ENCODE measurements at places on chromosomes 12 and 14.
A peak's percentile ranks its signal among the peaks of the same experiment; 100 is the strongest.

DNA sequence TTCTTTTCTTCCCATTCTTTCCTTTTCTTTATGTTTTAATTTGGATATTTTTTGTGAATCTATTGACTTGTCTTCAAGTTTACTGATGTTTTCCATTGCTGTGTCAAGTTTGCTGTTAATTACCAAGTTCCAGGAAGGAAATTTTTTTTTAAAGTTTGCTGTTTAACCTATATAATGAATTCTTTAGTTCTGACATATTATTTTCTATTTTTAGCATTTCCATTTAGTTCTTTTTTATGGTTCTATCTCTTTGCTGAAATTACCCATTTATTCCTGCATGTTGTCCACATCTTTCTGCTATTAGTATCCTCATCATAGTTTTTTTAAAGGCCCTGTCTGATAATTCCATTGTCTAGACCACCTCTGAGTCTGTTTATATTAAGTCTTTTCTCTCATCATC is 27.8 kb downstream of the KLHDC1 start:
- no peak for DNase-seq
- H3K4me1 ChIP-seq, result no peaks in the 10 kb centered on the region
- H3K27ac ChIP-seq, result no peak overlapping the region
- H3K36me3 ChIP-seq, result peaks cover 4% of the 10 kb centered on the region
- H3K27me3 ChIP-seq, result no peaks in the 10 kb centered on the region

DNA sequence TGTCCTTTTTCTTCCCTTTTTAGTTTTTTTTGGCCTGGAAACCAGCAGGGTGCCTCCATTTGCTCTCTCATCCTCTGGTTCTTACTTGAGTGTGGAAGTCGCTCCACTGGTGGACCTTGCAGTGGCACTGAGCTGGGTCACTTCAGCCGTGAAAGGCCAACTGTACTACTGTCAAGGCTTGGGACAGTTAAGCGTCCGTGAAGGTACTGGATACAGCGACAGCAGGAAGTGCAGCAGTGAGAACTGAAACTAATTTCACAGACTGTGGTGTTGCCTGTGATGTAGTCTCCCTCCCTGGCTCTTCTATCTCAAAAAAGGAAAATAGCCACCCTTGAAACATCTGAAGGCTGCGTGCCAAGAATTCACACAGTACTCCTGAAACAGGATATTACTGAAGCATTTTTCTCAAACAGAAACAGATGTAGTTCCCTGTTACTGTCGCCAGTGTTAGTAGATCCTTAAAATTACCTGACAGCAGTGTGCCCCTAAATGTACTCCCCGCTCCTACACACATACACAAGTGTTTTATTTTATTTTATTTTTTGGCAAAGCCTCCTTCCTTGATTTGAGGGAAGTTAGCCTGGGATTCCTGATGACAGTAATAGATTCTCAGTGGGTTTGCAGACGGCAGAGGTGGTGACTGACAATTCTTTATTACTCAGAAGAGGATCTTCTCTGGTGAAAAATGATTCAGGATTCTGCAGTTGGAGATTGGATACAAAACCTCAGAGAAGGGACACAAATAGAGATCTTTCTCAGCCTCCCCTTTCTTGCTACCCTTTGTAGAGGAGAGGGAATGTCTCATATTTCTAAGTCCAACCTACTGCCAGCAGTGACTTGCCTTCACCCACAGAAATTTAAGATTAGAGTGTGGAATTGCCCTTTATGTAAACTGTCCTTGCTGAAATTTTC is 4.4 kb downstream of the SUSD6 start:
- peaks cover 87% of the 10 kb centered on the region for H3K4me1 ChIP-seq
- peak overlapping the region; percentile 94 for H3K27ac ChIP-seq
- H3K27me3 ChIP-seq, result no peaks in the 10 kb centered on the region
- H3K36me3 ChIP-seq, result no peaks in the 10 kb centered on the region

- no peaks in the 10 kb centered on the region for H3K36me3 ChIP-seq
- H3K27ac ChIP-seq, result no peak overlapping the region
- H3K4me1 ChIP-seq, result no peaks in the 10 kb centered on the region
- DNase-seq, result no peak
- H3K27me3 ChIP-seq, result no peaks in the 10 kb centered on the region
Measured at GRCh38 chr12:122858591-122859302, 23.5 kb downstream of the HIP1R start.

GRCh38 chr12:32201976-32202375 is 95.3 kb downstream of the BICD1 start:
- no peak overlapping the region for H3K4me3 ChIP-seq
- H3K36me3 ChIP-seq, result no peaks in the 10 kb centered on the region
- H3K27me3 ChIP-seq, result no peaks in the 10 kb centered on the region
- H3K27ac ChIP-seq, result no peak overlapping the region

- DNase-seq, result no peak
- peak overlapping the region; percentile 59 for H3K27ac ChIP-seq
- H3K27me3 ChIP-seq, result no peaks in the 10 kb centered on the region
- no peaks in the 10 kb centered on the region for H3K4me1 ChIP-seq
Measured at GRCh38 chr14:102280376-102280962, 24.5 kb downstream of the MOK start.

DNA sequence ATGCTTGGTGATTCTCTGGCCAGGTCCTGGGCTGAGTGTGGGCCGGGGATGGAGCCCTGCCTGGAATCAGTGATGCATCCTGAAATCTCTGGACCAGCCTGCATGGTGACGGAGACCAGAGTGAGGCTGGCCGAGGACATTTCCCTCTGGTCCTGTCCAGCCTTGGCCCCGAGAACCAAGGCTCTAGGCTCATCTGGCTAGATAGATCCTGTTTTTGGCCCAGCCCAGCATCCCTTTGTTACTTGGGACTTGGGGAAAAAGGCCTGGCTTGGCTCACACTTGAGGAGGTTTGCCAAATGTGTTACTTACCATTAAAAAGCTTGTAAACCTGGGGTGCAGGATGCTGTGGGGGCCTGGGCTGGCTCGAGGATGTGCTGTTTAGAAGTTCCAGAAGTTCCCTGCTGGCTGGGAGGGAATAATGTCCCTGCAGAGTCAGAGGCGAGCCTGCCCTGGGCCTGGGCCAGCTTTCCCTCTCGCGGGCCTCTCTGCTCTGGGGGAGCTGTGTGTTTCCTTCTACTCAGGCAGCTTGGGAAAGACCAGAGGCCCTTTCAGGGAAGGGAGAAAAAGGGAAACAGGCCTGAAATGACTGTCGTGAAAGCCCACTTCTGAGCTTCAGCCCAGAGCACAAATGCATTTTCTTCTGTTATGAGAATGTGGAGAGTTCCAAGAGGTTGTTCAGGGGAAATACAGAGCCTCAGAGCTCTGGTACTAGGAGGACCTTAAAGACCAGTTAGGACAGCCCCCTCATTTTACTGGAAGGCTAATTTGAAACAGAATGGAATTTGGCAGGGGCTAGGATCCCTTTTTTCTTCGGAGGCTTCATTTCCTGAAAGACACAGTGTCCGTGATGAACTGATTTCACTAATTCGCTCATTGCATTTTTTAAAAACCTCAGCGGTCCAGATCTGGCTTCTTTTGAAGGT is 47.2 kb upstream of the CTDSP2 start:
- peak overlapping the region; percentile 93 for H3K27ac ChIP-seq
- no peaks in the 10 kb centered on the region for H3K36me3 ChIP-seq
- peak; percentile 90 for DNase-seq
- H3K27me3 ChIP-seq, result no peaks in the 10 kb centered on the region
- no peak overlapping the region for H3K4me3 ChIP-seq

DNA sequence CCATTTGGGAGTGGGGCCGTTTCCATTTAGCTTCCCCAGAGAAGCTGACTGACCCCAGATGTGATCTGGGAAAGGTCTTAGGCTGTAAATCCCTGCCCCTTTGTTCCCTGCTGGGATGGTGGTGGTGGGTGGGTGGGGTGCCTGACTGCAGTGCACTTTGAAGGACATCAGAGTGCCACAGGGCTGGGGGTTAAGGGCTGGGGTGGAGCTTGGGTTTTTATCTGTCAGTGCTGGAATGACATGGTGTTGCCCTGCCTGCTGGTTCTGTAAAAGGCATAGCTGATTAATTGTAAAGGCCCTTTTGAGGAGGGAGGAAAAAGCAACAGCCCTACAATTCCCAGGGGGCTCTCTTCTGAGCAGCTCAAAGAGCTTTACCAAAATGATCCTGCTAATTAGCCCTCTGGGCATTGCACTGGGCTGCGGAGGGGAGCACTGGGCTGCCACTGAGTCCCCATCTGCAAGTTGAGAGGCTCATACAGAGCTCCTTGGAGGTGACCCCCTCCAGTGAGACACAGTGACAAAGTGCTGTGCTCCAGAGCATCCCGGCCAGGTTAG is 21.1 kb downstream of the PLEKHG3 start:
- no peak for DNase-seq
- peaks cover 15% of the 10 kb centered on the region for H3K4me1 ChIP-seq
- H3K27ac ChIP-seq, result no peak overlapping the region
- no peak overlapping the region for H3K4me3 ChIP-seq
- no peaks in the 10 kb centered on the region for H3K36me3 ChIP-seq

DNA sequence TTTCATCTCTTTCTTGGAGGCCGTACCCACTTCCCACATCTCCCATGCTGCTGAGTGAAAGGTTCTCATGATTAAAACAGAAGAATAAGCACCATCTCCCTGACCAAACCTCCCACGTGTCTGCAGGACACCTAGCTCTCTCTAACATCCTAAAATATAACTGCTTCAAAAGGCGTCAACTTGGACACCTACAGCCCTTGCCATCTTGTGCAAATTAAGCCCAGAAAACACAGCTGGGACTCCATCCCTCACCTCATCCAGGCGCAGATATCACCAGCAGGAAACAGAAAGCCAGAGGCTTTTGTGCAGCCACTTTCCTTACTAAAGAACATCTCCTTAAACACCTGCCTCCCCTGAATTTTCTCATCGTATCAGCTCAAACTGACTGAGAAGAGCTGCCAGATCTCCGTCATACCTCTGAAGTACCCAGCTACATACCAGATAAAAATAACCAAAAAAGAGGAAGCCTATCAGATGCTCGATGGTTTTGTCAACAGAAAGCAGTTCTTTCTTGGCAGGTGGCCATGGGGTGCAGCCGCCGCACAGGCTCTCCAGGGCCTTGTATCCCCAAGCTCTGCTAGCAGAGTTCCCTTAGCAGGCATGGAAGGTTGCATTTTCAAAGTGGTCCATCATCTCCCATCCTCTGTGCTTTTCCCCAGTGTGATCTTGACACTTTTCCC is 28.8 kb downstream of the MAP3K9 start:
- H3K27me3 ChIP-seq, result no peaks in the 10 kb centered on the region
- DNase-seq, result no peak

- no peak overlapping the region for H3K27ac ChIP-seq
- H3K4me1 ChIP-seq, result no peaks in the 10 kb centered on the region
- H3K27me3 ChIP-seq, result peaks cover under 1% of the 10 kb centered on the region
- no peak for DNase-seq
- no peaks in the 10 kb centered on the region for H3K36me3 ChIP-seq
Measured at GRCh38 chr14:80981156-80981555, 25.7 kb downstream of the TSHR start.

DNA sequence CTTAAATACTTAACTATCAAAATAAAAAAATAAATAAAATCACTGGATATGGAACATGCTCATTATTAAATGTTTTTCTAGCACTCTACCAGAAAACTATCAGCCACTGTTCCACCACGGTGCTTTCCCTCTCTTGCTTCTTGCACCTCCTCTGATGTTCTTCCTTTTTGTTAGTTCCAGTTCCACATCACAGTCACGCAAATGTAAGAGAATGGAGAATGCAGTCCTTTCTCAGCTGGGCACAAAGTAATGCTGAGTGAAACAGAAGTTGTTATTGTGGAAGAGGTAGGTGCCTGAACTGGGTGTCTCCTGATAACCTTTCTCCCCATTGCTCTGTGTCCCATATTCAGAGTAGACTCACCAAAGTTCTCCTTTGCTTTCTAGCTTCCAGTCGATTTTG is 1116.9 kb upstream of the TMEM132C start:
- H3K4me1 ChIP-seq, result no peaks in the 10 kb centered on the region
- peaks cover 12% of the 10 kb centered on the region for H3K27me3 ChIP-seq
- no peak for DNase-seq
- H3K36me3 ChIP-seq, result no peaks in the 10 kb centered on the region
- H3K4me3 ChIP-seq, result no peak overlapping the region

All from left lung (tissue), 14 donors.